ENCODE measurements at places on chromosomes 16 and 17. TPM values are rescaled to one million over a fixed set of nuclear protein-coding genes. Genes with fewer than 3 reads are reported as not detected.
A peak's percentile ranks its signal among the peaks of the same experiment; 100 is the strongest.

GRCh38 chr16:63467513-63467912 is 1431.3 kb upstream of the CDH8 start:
- DNase-seq = no peak

DNA sequence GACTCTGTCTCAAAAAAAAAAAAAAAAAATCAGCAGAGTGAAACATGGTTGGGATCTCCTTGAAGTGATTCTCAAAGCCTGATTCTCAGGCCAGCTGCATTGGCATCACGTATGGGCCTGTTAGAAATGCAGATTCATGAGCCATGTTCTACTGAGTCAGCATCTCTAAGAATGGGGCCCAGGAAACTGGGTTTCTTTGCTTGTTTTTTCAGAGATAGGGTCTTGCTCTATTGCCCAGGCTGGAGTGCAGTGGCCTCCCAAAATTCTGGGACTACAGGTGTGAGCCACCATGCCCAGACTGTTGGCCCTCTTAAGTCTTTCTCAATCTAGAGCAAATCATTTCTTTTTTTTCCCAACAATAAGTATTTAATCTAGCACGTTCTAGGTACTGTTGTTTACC is 47.7 kb downstream of the CDK12 start:
- no peak for DNase-seq

GRCh38 chr17:2521257-2521656 is 9.6 kb upstream of the METTL16 start:
- DNase-seq = no peak

MRM3 gene
- total RNA-seq = 15.9 TPM

DNA sequence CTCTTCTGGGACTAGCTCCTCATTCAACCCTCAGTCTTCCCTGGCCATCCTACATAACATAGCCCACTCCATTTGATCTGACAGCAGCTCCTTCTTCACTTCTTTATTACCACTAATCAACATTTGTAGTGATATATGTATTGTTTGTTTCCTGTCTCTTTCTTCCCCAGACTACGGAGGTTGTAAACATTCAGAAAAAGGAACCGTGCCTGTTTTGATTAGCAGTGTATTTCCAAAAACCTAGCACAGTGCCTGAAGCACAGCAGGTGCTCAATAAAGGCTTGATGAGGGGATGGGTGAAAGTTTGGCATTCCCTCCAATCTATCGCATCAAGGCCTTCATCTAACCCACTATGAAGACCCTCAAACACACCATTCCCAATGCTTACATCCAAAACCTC is 150.8 kb downstream of the XYLT1 start:
- DNase-seq = no peak

DNA sequence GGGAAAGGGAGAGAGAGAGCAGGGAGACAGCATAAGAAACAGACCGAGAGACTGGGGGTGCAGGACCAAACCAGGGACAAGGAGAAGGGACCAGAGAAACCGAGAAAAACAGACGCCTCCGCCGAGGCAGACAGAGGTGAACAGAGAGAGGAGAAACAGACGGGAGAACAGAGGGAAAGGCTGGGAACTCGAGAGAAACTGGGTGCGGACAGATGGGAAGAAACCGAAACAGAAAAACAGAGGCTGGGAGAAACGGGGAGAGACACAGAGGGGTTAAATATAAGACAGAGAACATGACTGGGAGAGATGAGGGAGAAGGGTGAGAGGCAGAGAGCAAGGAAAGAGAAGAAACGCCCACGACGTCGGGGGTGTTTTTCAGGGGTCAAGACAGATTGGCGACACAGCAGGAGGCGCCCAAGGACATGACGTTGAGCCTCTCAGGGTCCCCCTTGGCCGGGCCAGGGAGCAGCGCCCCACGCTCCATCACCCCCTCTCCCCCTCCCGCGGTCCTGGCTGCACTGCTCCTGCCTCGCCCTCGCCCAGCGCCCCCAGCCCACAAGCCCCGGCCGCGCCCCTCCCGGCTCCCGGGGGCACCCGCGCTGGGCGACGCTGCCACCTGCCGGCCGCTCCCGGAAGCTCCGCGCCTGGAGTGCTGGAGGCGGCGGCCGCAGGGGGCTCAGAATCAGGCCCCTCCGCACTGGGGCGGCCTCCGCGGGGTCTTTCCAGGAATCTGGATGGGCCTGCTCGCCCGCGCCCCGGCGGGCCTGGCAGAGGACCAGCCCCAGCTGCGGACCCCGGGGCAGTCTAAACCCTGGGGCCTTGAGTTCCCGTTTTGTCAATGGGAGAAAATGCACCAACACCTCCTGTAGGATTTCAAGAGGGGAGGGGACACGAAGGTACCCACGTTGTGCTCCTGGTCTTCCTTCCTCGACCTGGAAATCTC is 1.3 kb upstream of the TMEM92 start:
- DNase-seq = peak; percentile 85

HOXB13 gene
- total RNA-seq = 0.05 TPM

- DNase-seq = no peak
Observed at GRCh38 chr16:47018223-47018891, 44.9 kb upstream of the DNAJA2 start.

DNA sequence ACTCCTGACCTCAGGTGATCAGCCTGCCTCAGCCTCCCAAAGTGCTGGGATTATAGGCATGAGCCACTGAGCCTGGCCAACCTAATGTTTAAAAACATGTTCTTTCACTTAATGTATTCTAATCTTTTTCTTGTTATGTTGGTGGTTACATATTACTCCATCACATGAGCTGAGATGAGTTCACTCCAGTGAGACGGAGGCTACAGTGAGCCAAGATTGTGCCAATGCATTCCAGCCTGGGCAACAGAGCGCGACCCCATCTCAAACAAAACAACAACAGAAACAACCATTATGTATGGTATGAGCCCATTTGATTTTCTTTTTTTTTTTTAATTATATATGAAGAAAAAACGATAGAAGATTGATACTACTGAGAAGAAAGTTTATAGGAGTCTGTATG is 39.6 kb downstream of the SLC39A11 start:
- DNase-seq = no peak

CPNE7 gene
- not detected for total RNA-seq

- no peak for DNase-seq
Observed at GRCh38 chr16:78097548-78097947, 1.9 kb upstream of the WWOX start.

AANAT gene
- total RNA-seq = not detected

GRCh38 chr17:74860872-74861661 is 1.4 kb upstream of the GRIN2C start:
- no peak for DNase-seq

GRCh38 chr17:74332763-74333283 is 6.8 kb downstream of the KIF19 start:
- DNase-seq = no peak
